ENCODE measurements at places on chromosomes 5 and 9.

DNA sequence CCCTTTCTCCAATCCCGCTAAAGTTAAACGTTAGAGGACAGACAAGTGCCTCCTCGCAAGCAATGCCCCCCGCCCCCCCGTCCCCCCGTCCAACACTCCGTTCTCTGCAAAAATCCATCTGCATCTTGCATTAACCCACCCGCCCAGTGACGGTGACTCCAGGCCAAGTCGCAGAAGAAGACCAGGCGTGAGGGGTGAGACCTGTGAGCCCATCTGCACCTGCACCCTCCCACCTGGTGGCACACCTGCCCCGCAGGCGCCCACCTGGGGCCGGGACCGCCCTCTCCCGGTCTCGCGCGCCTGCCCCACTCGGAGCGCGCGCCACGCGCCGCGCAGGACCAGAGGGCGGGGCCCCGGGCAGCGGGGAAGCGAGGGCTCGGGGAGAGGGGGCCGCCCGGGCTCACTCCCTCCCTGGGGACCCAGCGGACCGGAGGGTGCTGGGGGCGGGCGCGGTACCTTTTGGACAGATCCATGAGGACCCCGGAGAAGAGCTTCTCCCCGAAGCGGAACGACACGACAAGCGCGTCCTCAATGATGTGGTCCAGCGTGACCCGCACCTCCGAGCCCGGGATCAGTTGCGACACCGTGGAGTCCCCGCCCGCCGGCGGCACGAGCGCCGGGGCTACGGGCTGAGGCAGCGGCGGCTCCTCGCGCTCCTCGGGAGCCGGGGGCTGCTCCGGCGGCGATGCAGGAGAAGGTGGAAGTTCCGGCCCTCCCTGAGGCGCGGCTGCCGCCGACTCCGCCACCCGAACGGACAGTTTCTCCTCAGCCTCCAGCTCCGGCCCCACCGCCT is 705 bp downstream of the PWWP2A start:
- no peak for DNase-seq

GRCh38 chr9:99737649-99738048 is 84.0 kb upstream of the NR4A3 start:
- DNase-seq, result no peak

GRCh38 chr5:8913522-8913921 is 632.4 kb downstream of the SEMA5A start:
- DNase-seq, result no peak

- no peak for DNase-seq
Observed at GRCh38 chr9:130069048-130069447, 15.3 kb downstream of the GPR107 start.

GRCh38 chr9:110104261-110104809 is 103.6 kb downstream of the C9orf152 start:
- peak; percentile 74 for DNase-seq

DNA sequence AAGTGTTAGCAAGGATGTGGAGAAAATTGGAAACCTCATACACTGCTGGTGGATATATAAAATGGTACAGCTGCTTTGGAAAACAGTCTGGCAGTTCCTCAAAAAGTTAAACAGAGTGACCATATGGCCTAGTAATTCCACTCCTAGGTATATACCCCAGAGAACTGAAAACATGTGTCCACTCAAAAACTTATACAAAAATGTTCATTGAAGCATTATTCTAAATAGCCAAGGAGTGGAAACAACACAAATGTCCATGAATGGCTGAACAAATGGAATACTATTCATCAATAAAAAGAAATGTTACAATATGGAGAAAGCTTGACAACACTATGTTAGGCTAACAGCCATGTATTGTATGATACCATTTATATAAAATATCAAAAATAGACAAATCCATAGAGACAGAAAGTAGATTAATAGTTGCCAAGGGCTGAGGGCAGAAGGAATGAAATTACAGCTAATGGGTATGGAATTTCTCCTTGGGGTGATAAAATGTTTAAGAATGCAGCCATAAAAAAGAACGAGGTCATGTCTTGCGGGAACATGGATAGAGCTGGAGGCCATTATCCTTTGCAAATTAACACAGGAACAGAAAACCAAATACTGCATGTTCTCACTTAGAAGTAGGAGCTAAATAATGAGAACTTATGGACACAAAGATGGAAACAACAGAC is 33.6 kb upstream of the FBP1 start:
- DNase-seq, result peak; percentile 55

- DNase-seq, result no peak
Observed at GRCh38 chr9:98132806-98133631, 14.0 kb upstream of the TRIM14 start.

DNA sequence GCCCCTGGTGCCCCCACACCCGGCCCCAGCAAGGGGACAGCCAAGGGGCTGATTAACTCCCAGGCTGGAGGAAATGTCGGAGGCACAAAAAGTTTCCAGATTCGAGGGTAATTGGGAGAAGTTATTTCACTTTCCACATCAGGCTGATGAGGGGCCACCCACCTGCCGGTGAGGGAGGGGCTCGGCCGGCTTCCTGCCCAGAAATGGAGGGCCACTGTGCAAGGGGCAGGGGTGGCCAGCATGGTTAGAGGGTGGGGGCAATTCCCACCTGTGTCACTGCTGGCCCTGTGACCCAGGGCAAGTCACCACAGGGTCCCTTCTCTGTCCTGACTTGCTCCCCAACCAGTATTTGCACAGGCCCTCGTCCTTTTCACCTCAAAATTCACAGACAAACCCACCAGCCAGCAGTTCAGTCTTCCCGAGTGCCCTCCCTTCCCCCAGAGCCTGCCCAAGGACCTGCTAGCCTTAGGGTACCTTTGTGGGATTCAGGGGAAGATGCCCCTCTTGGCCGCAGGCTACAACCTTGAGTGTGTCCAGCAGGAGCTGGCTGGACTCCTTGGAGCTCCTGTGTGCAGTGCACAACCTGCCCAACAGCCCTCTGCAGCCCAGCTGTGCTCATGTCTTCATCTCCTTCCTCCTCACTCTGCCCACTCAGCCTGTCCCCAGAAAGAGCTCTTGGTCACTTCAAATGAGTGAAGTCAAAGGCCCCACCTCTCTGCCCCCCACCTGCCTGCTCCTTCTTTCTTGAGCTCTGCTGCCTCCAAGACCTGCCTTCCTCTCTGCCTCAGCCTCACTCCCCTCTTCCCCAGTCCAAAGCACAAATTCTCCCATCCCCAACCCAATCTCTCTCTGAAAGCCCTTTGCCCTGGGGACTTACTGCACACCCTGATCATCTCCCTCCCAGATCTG is 130.5 kb downstream of the BARX1 start:
- DNase-seq, result no peak

GRCh38 chr9:74496819-74497747 is at the start of gene RORB:
TSS of gene RORB (plus strand) at chr9:74497335. CDS start at chr9:74497977, 642 bp downstream.
- peak; percentile 38 for DNase-seq

DNA sequence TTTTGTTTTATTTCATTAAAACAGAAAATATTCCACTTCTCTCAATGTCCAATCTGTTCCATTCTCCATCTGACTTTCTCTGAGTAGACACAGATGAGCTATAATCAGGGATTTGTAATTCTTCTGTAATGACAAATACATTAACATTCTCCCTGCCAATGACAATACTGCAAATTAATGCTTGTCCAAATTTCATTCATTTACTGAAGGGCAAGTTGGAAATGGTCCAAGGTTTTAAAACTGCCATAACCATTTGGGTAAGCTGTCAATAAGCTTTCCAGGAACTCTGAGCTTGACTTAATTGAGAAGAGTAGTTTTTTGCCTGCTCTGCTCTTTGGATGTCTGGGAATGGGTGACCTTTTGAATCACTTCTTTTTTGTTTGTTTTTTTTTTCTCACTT is 253.5 kb downstream of the DMRTA1 start:
- DNase-seq, result no peak

GRCh38 chr5:60487885-60488442 is 212.0 kb downstream of the DEPDC1B start:
- DNase-seq, result peak; percentile 24

All from fibroblast of mammary gland (primary cell).